ENCODE measurements at places on chromosomes 6 and 20.

DNA sequence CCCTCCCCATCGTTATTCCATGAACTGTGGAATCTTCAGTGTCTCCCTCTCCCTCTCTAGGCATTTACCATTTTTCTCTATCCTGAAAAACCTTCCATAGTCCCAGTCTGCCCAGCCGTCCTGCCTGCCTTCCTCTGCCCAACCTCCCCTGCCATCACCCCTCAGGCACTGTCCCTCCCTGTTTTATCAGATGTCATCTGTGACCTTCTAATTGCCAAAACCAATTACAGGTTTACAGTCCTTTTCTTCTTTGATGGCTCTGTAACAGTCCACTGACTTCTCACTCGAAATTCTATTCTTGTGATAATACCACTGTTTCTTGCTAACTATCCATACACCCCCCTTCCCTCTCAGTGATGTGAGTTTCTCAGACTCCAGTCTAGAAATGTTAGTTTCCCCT lies 2.3 kb upstream of the SLC23A2 start:
- H3K36me3 ChIP-seq = no peaks in the 10 kb centered on the region
- H3K4me3 ChIP-seq = no peak overlapping the region
- H3K4me1 ChIP-seq = peaks cover 9% of the 10 kb centered on the region

DNA sequence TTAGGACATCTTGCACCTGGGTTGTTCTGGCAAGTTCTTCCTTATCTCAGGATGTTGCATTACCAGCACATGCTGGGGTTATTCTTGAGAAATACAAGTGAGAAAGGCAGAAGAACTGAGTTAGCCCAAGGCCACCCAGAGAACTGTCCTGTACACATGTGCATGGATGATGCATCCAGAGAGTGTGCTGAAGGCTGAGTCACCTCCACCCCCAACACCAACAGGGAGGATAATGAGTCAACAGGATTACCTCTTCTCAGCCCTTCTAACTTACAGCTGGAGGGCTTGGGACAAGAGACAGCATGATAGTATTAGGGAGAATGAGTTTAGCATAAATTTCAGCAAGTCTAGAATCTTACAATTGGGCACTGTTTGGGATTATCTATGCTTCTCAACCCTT lies 8.5 kb downstream of the SCGN start:
- no peak for DNase-seq
- H3K27me3 ChIP-seq = no peaks in the 10 kb centered on the region
- H3K27ac ChIP-seq = peak overlapping the region; percentile 35
- no peaks in the 10 kb centered on the region for H3K36me3 ChIP-seq
- peaks cover 28% of the 10 kb centered on the region for H3K4me1 ChIP-seq

DNA sequence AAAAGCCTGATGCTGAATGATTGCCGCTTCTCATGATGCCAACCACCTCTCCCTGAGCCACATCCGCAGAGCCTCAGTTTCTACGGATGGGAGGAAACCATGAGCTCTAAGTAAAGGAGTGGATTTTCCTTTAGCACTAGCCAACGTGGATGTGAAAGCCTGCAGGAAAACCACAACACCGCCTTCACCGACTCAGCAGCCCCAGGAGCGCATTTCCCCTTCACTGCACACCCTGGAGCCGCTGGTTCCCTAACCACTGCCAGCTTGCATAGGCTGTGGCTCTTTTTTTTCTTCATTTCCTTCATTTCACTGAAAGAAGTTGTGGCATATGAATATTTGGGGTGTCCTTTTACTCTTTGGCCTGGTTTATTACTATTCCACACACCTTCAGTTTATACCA lies 50.5 kb upstream of the SSTR4 start:
- no peaks in the 10 kb centered on the region for H3K4me1 ChIP-seq
- DNase-seq = no peak

DNA sequence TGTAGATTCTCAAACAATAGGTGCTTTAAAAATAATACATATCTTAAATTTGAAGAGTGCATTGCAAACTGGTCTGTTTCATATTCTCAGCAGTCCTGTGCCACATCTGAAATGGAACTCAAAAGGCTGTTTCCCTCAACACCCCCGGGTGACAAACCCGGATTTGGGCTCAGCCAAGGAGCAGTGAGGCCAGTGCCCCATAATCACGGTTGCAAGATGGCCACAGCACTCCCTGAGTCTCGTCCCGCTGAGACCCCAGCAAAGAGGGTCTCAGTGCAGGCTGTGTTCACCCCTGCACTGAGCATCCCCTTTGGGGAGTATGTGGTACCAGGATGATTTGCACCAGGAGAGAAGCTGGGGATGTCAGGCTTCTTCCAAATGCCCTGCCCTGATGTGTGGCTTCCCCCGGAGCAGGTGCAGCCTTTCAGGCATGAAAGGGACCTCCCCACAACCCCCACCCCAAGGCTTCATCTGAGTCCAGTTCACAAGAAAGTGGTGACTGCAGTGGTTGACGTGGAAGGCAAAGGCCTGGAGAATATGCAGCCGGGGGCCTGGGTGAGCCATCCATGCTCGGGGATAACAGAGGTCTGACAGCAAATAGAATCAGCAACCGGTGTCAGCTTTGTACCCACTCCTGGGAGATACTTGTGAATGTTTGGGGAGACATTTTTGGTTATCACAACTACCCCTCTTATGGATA lies 202.9 kb downstream of the SYNDIG1 start:
- H3K4me3 ChIP-seq = no peak overlapping the region
- no peaks in the 10 kb centered on the region for H3K4me1 ChIP-seq
- no peaks in the 10 kb centered on the region for H3K36me3 ChIP-seq
- no peak for DNase-seq
- no peak overlapping the region for H3K27ac ChIP-seq
- H3K27me3 ChIP-seq = no peaks in the 10 kb centered on the region

GRCh38 chr20:57546956-57547649 lies 13.8 kb upstream of the PCK1 start:
- no peaks in the 10 kb centered on the region for H3K4me1 ChIP-seq
- no peaks in the 10 kb centered on the region for H3K27me3 ChIP-seq
- no peak for DNase-seq
- H3K4me3 ChIP-seq = no peak overlapping the region
